CD4-positive, alpha-beta memory T cell (primary cell): ENCODE measurements at places on chromosomes 7 and 10. TPM values are rescaled to one million over a fixed set of nuclear protein-coding genes. Genes with fewer than 3 reads are reported as not detected.
A peak's percentile ranks its signal among the peaks of the same experiment; 100 is the strongest.

DNA sequence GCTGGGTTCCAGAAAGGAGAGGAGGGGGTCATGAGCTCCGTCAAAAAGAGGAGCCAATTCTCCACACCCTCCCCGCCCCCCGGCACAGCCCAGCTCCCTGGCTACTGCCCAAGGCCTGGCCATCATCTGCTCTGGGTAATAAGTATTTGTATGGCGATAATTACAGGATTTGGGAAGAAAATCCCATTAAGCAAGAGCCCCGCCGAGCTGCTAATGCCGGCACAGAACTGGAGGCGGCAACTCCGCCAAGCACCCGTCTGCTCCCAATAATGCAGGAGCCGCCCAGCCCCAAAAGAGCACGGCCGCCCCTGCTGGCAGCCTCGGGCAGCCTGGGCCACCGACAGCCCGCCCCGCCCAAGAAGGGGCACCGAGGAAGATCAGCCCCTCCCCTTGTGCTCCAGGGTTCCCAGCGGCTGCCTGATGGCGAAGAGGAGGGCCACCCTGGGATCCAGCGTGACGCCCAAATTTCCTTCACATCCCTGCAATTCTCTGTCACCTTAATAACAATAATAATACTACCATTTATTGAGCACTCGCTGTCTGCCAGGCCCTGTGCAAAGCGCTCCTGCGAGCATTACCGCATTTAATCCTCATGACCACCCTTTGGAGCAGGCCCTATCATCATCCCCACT is 5.9 kb downstream of the SLIT1 start:
- no peaks in the 10 kb centered on the region for H3K4me1 ChIP-seq
- no peak for DNase-seq
- H3K4me3 ChIP-seq: no peak overlapping the region
- no peak overlapping the region for H3K27ac ChIP-seq

DNA sequence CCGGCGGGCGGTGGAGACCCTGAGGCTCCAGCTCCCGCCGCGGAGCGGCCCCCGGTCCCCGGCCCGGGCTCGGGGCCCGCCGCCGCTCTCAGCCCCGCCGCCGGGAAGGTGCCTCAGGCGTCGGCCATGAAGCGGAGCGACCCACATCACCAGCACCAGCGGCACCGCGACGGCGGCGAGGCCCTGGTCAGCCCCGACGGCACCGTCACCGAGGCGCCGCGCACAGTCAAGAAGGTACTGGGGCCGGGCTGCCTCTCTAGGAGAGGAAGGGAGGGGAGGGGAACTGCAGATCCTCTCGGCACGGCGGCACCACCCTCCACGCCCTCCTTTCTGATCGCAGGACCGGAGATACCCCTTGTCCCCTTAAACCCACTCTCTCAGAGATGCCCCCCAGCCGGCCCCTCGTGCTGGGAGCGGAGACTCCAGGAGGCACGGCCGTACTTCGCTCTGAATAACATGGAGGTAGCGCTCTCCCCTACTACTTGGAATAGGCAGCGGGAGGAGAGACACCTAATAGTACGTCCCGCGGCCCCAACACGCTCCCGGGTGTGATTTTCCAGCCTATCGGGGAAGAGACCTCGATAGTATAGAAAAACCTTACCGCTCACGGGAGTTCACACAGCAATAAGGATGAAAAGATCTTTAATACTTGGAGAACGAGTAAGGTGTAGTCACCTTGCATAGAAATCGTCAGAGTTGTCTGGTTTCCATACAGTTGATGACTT is 538 bp downstream of the AHCYL2 start:
- H3K36me3 ChIP-seq: no peaks in the 10 kb centered on the region
- no peak for DNase-seq
- H3K4me1 ChIP-seq: peaks cover 28% of the 10 kb centered on the region
- H3K27ac ChIP-seq: peak overlapping the region; percentile 69
- peak overlapping the region; percentile 87 for H3K4me3 ChIP-seq

- peaks cover 37% of the 10 kb centered on the region for H3K4me1 ChIP-seq
- H3K36me3 ChIP-seq: no peaks in the 10 kb centered on the region
- no peak for DNase-seq
- no peaks in the 10 kb centered on the region for H3K27me3 ChIP-seq
Observed at GRCh38 chr10:70605161-70605560, 2.6 kb upstream of the PRF1 start.

DNA sequence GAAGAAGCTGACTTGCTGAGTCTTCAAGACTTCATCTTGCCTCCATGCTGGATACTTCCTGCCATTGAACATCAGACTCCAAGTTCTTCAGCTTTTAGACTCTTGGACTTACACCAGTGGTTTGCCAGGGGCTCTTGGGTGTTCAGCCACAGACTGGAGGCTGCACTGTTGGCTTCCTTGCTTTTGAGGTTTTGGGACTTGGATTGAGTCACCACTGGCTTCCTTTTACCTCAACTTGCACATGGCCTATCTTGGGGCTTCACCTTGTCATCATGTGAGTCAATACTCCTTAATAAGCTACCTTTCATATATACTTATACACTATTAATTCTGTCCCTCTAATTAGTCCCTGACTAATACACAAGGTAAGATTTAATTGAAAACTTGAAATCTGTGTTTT is 361.7 kb upstream of the SEMA3C start:
- no peak overlapping the region for H3K27ac ChIP-seq
- no peaks in the 10 kb centered on the region for H3K4me1 ChIP-seq
- no peak for DNase-seq
- no peaks in the 10 kb centered on the region for H3K27me3 ChIP-seq

GRCh38 chr7:25353732-25354131 is 125.4 kb upstream of the NPVF start:
- H3K4me1 ChIP-seq: no peaks in the 10 kb centered on the region
- H3K36me3 ChIP-seq: no peaks in the 10 kb centered on the region
- H3K27ac ChIP-seq: no peak overlapping the region

DNA sequence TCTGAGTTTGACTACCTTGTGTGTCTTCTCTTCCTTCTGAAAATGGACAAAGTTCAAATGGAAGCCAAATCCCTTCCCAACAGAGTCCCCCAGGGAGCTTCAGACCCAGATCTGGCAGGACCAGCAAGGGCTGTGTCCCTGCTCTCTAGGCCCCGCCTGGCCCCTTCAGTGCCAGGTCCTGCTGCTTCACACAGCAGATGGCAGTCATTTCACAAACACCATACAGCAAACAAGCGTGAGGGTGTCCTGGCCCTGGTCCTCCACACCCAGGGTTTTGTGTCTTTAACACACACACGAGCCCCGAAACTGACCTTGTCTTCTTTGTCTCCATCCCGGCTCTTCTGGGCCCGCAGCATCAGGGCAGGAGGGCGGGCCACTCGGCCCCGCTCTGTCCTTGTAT is 145.0 kb downstream of the TCERG1L start:
- DNase-seq: no peak
- no peaks in the 10 kb centered on the region for H3K4me1 ChIP-seq
- no peak overlapping the region for H3K4me3 ChIP-seq
- H3K27me3 ChIP-seq: no peaks in the 10 kb centered on the region
- no peak overlapping the region for H3K27ac ChIP-seq

DNA sequence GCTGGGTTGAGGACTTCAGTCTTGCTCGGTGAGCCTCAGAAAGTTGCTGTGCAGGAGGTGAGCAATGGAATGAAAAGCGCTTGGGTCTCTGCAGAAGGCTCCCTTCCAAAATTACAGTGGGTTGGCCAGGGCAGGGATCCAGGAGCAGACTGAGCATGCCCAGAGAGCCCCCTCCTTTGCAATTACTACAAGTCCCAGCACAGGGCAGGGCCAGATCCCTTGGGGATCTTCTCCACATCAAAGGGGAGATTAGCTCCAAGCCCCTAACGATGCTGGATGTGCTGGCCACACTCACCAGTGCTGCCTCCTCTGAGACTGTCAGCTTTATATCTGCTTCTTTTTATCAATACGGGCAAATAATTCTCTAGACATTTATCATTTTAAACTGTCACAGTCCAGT is 337.5 kb downstream of the RPS24 start:
- DNase-seq: no peak
- H3K27ac ChIP-seq: no peak overlapping the region
- H3K4me1 ChIP-seq: no peaks in the 10 kb centered on the region
- no peaks in the 10 kb centered on the region for H3K27me3 ChIP-seq
- H3K4me3 ChIP-seq: no peak overlapping the region

CDHR1 gene
- total RNA-seq: 0.17 TPM

DNA sequence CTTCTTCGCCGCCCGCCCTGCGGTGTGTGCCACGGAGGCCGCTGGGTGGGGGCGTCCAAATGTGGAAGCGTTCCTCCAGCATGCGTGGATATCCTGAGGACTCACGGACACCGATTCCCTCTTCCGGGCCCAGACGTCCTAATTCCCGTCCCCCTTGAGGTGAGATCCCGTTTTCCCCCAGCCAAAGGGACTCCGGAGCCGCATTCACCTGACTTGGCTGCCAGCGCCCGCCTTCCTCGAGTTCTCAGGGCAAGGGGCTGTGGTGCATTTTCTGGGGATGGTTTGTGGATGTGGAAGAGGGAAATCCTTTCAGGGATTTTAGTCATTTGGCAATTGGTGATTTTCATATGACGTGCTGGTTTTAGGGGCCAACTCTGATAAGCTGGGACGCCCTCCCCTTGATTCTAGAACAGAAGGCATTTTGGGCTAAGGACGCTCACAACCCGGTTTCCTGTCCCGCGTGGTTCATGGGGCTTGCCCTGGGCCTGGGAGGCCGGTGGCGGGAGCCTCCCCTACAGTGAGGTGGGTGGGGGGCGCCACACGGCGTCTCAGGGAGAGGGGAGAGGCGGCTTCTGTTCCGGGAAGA is 165.4 kb downstream of the ACTR3B start:
- H3K27ac ChIP-seq: no peak overlapping the region
- H3K36me3 ChIP-seq: no peaks in the 10 kb centered on the region
- no peak overlapping the region for H3K4me3 ChIP-seq
- H3K4me1 ChIP-seq: no peaks in the 10 kb centered on the region
- no peak for DNase-seq

GRCh38 chr10:97534746-97535367 is 36.1 kb downstream of the UBTD1 start:
- H3K27ac ChIP-seq: no peak overlapping the region
- no peak overlapping the region for H3K4me3 ChIP-seq
- no peaks in the 10 kb centered on the region for H3K4me1 ChIP-seq
- no peaks in the 10 kb centered on the region for H3K36me3 ChIP-seq

CRYGN gene
- not detected for total RNA-seq

GRCh38 chr10:14478604-14479003 is 147.9 kb upstream of the FRMD4A start:
- no peak overlapping the region for H3K4me3 ChIP-seq
- no peak overlapping the region for H3K27ac ChIP-seq
- no peak for DNase-seq
- H3K4me1 ChIP-seq: no peaks in the 10 kb centered on the region
- no peaks in the 10 kb centered on the region for H3K36me3 ChIP-seq

GRCh38 chr10:51423121-51423452 is 276.3 kb downstream of the CSTF2T start:
- no peak overlapping the region for H3K4me3 ChIP-seq
- no peaks in the 10 kb centered on the region for H3K27me3 ChIP-seq
- no peak overlapping the region for H3K27ac ChIP-seq
- no peaks in the 10 kb centered on the region for H3K36me3 ChIP-seq
- DNase-seq: no peak

TRIM73 gene
- 30.5 TPM for total RNA-seq

DNA sequence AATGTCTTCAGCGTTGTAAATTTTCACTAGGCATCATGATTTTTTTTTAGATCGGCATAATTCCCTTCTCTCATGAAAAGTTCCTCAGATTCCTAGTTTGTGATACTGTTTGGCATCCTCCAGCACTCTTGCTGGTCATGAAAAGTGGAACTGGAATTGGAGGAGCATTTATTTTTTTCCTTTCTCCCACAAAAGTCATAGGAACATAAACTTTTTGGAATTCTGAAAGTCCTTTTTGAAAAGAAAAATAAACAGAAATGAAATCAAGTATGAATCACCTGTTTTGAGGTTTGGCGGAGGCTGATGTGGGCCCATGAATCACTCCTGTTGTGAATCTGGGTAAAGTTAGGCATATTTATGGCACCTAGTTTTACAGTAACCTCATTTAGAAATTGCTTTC is 17.7 kb downstream of the CACNB2 start:
- H3K4me3 ChIP-seq: no peak overlapping the region
- H3K4me1 ChIP-seq: no peaks in the 10 kb centered on the region
- H3K27me3 ChIP-seq: no peaks in the 10 kb centered on the region

- H3K27me3 ChIP-seq: no peaks in the 10 kb centered on the region
- peaks cover 7% of the 10 kb centered on the region for H3K4me1 ChIP-seq
- peaks cover 12% of the 10 kb centered on the region for H3K36me3 ChIP-seq
- DNase-seq: no peak
- no peak within 1 kb of the TSS for H3K4me3 ChIP-seq
Observed at GRCh38 chr10:119029613-119030420, at the start of gene NANOS1. Gene NANOS1 (plus strand): TSS chr10:119029714. CDS start chr10:119029802, 88 bp downstream.

SFXN3 gene
- 118 TPM for total RNA-seq

SPAG6 gene
- total RNA-seq: not detected

DNA sequence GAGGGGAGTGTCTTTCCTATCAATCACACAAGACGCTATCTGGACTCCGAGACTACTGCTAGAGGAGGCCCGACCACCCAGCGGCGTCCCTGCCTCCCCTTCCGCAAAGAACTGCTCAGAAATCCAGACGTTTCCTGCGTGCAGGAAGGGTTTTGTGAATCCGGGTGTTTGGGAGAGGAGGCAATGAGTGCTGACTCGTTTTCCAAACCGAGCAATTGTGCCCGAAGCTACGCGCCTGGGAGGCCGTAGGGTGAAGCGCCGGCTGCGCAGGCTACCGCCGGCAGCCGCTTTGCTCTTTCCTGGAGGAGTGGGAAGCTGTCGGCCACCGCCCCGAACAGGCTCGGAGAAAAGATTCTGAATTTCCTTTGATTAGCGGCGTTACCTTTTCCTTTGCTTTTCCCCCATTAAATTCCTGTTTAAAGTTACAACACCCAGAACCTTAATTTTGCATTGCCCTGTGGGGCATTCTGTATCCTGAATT is 5.3 kb downstream of the VAX1 start:
- H3K27me3 ChIP-seq: peaks cover 46% of the 10 kb centered on the region
- H3K4me3 ChIP-seq: no peak overlapping the region
- H3K36me3 ChIP-seq: no peaks in the 10 kb centered on the region
- no peak overlapping the region for H3K27ac ChIP-seq
- no peak for DNase-seq

DCLRE1C gene
- 31.2 TPM for total RNA-seq

GRCh38 chr7:91929463-91929862 is 11.2 kb upstream of the AKAP9 start:
- no peaks in the 10 kb centered on the region for H3K27me3 ChIP-seq
- no peak for DNase-seq
- no peak overlapping the region for H3K27ac ChIP-seq
- no peaks in the 10 kb centered on the region for H3K4me1 ChIP-seq

GRCh38 chr10:124392626-124393342 is 25.9 kb downstream of the OAT start:
- H3K36me3 ChIP-seq: no peaks in the 10 kb centered on the region
- H3K27me3 ChIP-seq: no peaks in the 10 kb centered on the region
- no peak overlapping the region for H3K27ac ChIP-seq
- H3K4me3 ChIP-seq: no peak overlapping the region
- no peak for DNase-seq

GRCh38 chr7:2154121-2154520 is 78.6 kb downstream of the MAD1L1 start:
- no peak overlapping the region for H3K4me3 ChIP-seq
- H3K36me3 ChIP-seq: no peaks in the 10 kb centered on the region
- H3K27ac ChIP-seq: no peak overlapping the region
- DNase-seq: no peak
- H3K27me3 ChIP-seq: no peaks in the 10 kb centered on the region
- H3K4me1 ChIP-seq: no peaks in the 10 kb centered on the region

SPDYE2 gene
- 0.28 TPM for total RNA-seq

GRCh38 chr10:108567899-108568752 is 1355.2 kb downstream of the XPNPEP1 start:
- H3K36me3 ChIP-seq: no peaks in the 10 kb centered on the region
- no peak overlapping the region for H3K27ac ChIP-seq
- H3K4me3 ChIP-seq: no peak overlapping the region
- H3K27me3 ChIP-seq: no peaks in the 10 kb centered on the region
- no peak for DNase-seq
- H3K4me1 ChIP-seq: no peaks in the 10 kb centered on the region
